ENCODE measurements at places on chromosomes 16 and 17. TPM values are rescaled to one million over a fixed set of nuclear protein-coding genes. Genes with fewer than 3 reads are reported as not detected.

VWA3A gene
- total RNA-seq, result not detected

DPEP3 gene
- 0.20 TPM for total RNA-seq

TBC1D3E gene
- not detected for total RNA-seq

CTRB1 gene
- total RNA-seq, result not detected

SLFN5 gene
- 16.3 TPM for total RNA-seq

- no peak for DNase-seq
Observed at GRCh38 chr17:62149961-62150360, 84.9 kb upstream of the MED13 start.

DNA sequence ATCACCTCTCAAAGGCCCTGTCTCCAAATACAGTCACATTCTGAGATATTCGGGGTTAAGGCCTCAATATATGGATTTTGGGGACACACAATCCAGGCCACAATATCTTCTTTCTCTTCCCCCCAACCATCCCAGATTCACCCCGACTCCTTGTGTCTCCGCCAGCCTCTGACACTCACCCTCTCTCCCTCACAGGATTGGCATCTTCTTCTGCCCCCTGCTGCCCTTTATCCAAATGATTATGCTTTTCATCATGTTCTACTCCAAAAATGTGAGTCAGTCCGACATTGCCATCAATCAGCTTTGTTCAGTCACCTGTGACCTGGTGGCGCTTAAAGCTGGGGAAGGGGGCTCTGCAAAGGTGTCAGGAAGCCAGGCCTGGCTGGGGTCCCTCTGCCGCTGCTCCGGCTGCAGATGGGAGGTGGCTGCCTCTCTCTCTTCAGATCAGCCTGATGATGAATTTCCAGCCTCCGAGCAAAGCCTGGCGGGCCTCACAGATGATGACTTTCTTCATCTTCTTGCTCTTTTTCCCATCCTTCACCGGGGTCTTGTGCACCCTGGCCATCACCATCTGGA lies 35.1 kb downstream of the GDE1 start:
- no peak for DNase-seq

- no peak for DNase-seq
Observed at GRCh38 chr16:84486551-84487235, 17.8 kb downstream of the MEAK7 start.

DNA sequence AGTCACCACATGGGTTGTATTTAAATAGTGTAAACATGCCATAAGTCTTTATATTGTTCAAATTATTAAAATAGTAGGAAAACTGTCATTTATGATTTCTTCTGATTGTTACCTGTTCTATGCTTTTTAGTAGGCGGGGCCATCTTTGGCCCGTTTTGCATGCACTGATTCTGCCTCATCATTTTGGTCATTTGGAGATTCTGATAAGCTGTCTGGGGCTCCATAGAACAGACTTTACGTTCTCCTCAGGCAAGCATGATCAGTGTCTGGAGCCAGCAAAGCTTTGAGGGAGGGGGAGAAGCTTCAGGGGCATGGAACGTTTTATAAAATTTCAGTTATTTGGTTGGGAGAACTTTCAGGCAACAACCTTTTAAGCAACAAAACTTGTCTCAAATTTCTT lies 8.8 kb downstream of the NDEL1 start:
- DNase-seq, result no peak

DNA sequence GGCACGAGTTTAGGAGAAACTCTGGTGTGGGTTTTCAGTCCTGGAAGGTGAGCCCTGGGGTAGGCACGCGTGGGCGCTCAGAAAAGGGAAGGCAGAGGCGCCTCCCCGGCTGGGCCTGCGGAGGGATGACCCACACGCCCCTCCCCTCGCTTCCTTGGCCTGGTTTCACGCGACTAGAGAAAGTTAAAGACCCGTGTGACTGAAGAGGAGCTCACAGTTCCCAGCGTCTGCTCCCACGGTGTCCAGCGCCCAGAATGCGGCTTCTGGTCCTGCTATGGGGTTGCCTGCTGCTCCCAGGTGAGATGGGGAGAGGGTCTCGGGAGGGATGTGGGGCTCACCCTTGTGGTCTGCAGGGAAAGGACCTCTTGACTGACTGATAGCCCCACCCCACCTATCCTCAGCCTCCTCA lies at the start of gene CD300LG:
CD300LG (plus strand) TSS at position 214 of the 409 bp plus-strand sequence; CDS start at position 255, 41 bp downstream.
- DNase-seq, result no peak

DNA sequence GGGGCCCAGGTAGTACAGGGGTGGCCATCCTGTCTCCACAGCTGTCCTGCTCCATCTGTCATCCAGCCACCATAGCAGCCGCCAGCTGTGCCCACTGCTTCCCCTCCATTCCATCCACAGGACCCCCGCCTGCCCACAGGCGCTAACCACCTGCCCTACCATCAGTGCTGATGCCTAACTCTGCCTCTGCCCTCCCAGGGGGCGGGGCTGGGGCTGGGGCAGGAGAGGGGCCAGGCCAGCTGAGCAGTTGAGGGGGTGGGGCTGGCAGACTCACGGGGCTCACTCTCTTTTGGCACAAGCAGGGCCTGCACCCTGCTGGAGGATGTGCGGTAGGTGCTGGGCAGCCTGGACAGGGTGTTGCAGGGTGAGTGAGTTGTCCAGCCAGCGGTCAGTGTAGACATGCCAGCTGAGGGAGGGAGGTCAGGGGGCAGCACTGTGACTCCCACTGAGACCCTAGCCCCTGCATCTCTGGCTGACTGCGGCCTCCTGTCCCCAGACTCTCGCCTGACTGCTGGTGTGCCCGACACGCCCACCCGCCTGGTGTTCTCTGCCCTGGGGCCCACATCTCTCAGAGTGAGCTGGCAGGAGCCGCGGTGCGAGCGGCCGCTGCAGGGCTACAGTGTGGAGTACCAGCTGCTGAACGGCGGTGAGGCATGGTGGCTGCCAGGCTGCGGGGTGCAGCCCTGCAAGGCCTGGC lies 9.6 kb downstream of the GALK1 start:
- no peak for DNase-seq

DNA sequence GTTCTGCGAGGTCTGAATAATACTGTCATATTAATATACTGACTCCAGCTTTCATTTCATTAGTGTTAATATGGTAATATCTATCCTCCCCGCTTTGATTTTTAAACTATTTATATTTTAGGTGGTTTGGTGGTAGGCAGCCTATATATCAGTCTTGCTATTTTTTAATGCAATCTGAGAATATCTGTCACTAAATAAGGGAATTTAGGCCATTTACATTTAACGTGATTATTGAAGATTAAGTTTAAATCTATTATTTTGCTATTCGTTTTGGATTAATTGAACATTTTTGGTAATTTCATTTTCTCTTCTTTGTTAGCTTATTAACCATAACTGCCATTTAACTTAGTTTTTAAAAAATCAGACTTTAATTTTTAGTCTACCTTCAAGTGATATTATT lies 247.7 kb upstream of the PMFBP1 start:
- DNase-seq, result no peak

- no peak for DNase-seq
Observed at GRCh38 chr17:6077752-6078151, 7.6 kb downstream of the WSCD1 start.

DNA sequence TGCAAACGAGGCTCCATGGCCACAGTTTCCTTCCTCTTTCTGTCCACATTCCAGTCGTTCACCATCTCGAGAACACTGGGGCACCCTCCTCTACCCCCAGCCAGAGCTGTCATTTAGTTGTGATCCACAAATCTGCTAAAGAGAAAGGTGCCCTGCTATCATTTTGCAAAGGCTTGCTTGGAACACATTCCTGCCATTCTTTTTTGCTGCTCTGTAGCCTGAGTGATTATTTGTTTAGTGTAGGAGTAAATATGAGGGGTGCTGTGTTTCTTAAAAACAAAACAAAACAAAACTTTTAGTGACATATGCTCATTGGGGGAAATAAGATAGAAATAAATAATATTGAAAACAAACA lies 166.7 kb downstream of the PRKCA start:
- DNase-seq, result no peak

GRCh38 chr17:40034426-40035161 lies 19.4 kb downstream of the CSF3 start:
- no peak for DNase-seq

DNA sequence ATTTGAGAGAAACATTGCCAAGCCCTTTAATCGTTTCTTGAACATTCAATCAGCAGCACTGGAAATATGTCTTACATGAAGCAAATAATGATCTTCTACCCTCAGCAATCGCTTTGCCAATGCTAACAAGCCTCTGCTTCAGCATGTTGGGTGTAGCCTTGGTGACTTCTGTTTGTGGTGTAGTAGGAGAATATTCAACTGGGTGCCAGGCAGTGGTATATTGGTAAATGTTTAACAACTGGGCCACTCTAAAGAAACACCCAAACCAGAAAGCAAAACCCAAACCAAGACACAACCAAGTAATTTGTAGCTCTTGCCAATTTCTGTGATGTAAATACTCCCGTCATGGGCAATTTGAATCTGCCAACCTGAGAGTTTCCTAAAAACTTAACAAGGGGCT lies 9.7 kb downstream of the CDH13 start:
- DNase-seq, result no peak

GRCh38 chr17:43854498-43854897 lies 7.5 kb downstream of the CD300LG start:
- no peak for DNase-seq

GRCh38 chr17:27473748-27474609 lies 17.7 kb downstream of the KSR1 start:
- DNase-seq, result peak; percentile 75
